Adrenal gland (tissue), 19 donors: ENCODE measurements at places on chromosomes 13 and 19.
A peak's percentile ranks its signal among the peaks of the same experiment; 100 is the strongest.

DNA sequence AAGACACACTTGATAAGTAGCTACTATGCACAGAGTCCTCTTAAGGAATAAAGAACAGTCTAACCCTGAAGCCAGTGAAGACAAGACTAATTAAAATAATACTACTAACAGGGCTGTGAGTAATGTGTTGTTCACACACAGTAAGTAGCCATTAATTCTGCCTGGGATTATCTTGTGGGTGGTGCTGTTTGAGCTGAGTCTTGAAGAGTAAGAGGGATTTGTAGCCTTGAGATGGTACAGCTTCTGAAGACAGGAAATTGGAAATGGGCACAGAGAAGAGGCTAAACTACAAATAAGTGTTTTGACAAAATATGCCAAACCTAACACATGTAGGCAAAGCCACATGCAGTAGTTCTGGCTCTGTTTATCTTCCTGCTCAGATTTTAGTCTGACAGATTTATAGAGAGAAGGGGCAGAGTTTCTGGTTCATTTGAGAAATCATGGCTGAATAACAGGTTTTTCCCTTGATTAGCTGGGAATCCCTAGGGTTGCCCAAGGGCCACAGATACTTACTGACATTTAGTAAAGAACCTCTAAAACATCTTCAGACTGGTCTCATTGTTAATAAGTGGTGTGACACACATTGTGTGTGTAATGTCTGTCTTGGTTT, 38.0 kb downstream of the ITGBL1 start:
- no peaks in the 10 kb centered on the region for H3K27me3 ChIP-seq
- DNase-seq: no peak
- H3K27ac ChIP-seq: no peak overlapping the region
- H3K4me1 ChIP-seq: no peaks in the 10 kb centered on the region
- H3K4me3 ChIP-seq: no peak overlapping the region

- no peaks in the 10 kb centered on the region for H3K27me3 ChIP-seq
- H3K4me1 ChIP-seq: no peaks in the 10 kb centered on the region
- peak overlapping the region; percentile 31 for H3K27ac ChIP-seq
- H3K4me3 ChIP-seq: no peak overlapping the region
- no peak for DNase-seq
- H3K36me3 ChIP-seq: no peaks in the 10 kb centered on the region
Observed at GRCh38 chr19:10784257-10784656, 51.8 kb downstream of the TMED1 start.

GRCh38 chr19:45972947-45973540, 621 bp downstream of the NOVA2 start:
- no peaks in the 10 kb centered on the region for H3K4me1 ChIP-seq
- peaks cover 22% of the 10 kb centered on the region for H3K27me3 ChIP-seq
- H3K27ac ChIP-seq: no peak overlapping the region

DNA sequence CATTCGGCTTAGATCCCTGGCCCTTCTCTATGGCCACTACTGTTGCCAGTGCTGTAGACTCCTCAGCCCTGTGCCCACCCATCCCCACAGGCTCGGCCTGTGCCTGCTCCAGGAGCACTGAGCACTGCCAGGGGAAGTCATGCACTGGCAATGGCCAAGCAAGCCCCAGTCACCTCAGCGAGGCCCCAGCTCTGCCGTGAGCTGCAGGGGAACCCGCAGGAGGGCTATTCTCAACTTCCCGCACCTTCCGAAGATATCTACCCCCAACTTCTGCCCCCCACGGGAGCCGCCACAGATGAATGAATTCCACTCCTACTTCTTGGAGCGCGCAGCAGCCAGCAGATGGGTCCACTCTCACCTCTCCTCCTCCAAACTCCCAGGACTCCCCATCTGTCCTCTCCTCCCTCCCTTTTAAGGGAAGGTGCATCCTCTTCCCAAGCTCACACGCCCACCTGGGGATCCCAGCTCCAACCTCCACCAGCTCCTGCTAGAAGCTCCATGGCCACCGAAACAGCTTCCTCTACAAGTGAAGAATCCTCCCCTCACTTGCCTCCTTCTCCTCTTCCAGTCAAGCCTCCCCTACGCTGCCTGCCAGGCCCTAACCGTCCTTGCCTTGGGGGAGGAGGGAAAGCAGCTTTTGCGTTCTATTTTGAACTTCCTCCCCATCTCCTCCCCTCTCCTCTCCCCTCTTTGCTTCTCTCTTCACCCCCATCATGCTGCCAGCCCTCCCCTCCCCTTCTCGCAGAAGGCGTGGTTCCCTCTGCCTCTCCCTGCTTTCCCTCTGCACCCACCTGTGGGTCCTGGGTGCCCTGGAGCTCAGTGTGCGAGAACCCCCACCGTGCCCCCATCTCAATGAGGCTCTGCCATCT, 52.2 kb downstream of the PEPD start:
- DNase-seq: no peak
- H3K27ac ChIP-seq: no peak overlapping the region
- H3K4me1 ChIP-seq: peaks cover 14% of the 10 kb centered on the region

DNA sequence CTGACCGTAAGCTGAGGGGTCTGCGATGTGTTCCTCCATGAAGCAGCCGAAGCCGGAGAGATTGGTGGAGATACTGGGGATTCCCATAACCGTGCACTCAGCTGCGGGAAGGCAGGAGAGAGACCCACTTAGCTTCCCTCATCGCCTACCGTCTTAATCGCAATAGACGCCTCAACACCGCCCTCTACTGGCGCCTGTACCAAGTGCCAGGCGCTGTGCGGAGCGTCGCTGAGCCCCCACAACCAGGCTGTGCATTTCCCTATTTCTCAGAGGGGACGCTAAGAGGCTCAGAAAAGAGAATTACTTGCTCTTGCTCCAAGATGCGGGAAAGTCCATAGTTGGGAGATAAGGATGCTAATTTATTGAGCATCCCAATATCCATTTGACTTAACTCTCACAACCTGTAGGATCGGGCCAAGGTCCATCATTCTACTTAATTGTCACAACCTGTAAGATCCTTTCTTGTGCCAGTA, 5.8 kb downstream of the FTL start:
- H3K27ac ChIP-seq: no peak overlapping the region
- peaks cover 12% of the 10 kb centered on the region for H3K4me1 ChIP-seq
- DNase-seq: peak; percentile 85
- no peaks in the 10 kb centered on the region for H3K27me3 ChIP-seq
- no peaks in the 10 kb centered on the region for H3K36me3 ChIP-seq
- H3K4me3 ChIP-seq: no peak overlapping the region

GRCh38 chr19:7304200-7304599, 10.0 kb upstream of the INSR start:
- DNase-seq: no peak
- H3K4me3 ChIP-seq: no peak overlapping the region
- H3K4me1 ChIP-seq: no peaks in the 10 kb centered on the region
- H3K36me3 ChIP-seq: no peaks in the 10 kb centered on the region

- H3K4me3 ChIP-seq: no peak overlapping the region
- H3K4me1 ChIP-seq: no peaks in the 10 kb centered on the region
- no peaks in the 10 kb centered on the region for H3K36me3 ChIP-seq
- no peak for DNase-seq
Observed at GRCh38 chr19:33689868-33690267, 68.1 kb downstream of the CHST8 start.

GRCh38 chr19:38583219-38583984, 34.4 kb downstream of the MAP4K1 start:
- no peaks in the 10 kb centered on the region for H3K36me3 ChIP-seq
- no peaks in the 10 kb centered on the region for H3K4me1 ChIP-seq
- no peaks in the 10 kb centered on the region for H3K27me3 ChIP-seq
- DNase-seq: no peak
- no peak overlapping the region for H3K27ac ChIP-seq
- H3K4me3 ChIP-seq: no peak overlapping the region

DNA sequence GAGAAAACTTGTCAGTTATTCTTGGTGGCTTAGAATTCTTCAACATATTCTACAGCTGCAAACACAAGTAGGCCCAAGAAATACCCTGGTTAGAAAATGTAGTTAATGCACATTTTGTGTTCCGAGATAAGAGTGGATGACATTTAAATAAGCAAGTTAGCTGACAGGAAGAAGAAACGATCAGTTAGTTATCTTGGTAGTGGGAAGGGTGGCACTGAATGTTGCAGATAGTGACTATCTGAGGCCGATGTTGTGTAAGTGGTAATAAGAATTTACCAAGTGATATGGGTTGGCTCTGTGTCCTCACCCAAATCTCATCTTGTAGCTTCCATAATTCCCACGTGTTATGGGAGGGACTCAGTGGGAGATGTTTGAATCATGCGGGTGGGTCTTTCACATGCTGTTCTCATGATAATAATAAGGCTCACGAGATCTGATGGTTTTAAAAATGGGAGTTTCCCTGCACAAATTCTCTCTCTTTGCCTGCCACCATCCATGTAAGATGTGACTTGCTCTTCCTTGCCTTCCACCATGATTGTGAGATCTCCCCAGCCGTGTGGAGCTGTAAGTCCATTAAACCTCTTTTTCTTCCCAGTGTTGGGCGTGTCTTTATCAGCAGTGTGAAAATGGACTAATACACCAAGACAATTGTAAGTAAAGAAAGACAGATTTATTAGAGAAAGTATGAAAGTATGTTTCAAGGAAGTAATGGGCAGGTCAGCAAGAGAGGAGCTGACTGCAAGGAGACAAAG, 10.9 kb upstream of the AKAP11 start:
- no peaks in the 10 kb centered on the region for H3K36me3 ChIP-seq
- H3K27ac ChIP-seq: no peak overlapping the region
- DNase-seq: no peak
- H3K4me3 ChIP-seq: no peak overlapping the region
- no peaks in the 10 kb centered on the region for H3K27me3 ChIP-seq

DNA sequence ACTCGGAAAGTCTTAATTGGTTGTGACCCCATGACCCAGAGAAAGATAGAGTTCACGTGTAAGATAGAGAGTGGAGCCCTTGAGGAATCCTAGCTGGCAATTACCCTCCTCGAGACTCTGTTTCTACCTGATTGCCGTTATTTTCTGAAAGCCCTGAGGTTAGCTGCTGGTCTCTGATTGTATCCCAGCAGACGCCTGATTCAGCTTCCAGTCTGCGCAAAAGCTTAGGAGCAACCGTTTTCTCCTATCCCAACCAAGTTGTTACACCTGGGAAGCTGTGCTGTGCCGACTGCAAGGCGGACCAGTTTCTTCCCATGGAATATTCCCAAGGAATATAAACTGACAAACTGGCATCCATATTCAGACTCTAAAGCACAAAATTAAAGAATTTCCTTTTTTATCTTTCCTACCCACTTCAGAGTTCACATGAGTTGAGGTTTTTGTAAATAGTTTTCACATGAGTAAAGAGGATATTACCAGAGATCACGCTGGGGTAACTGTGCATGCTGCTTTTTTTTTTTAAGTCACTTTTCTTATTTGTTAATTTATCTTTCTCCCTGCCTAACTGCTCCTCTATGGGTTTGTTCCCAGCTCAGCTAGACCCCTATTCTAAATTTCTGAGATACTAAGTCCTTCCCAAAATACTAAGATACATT, 1.5 kb upstream of the TRPC4 start:
- H3K4me1 ChIP-seq: peaks cover 4% of the 10 kb centered on the region
- peaks cover 14% of the 10 kb centered on the region for H3K27me3 ChIP-seq
- DNase-seq: no peak
- no peak overlapping the region for H3K4me3 ChIP-seq
- H3K36me3 ChIP-seq: no peaks in the 10 kb centered on the region
- H3K27ac ChIP-seq: no peak overlapping the region

- H3K27ac ChIP-seq: no peak overlapping the region
- no peaks in the 10 kb centered on the region for H3K36me3 ChIP-seq
- peaks cover 5% of the 10 kb centered on the region for H3K27me3 ChIP-seq
Observed at GRCh38 chr19:28864577-28865042, 348.3 kb downstream of the UQCRFS1 start.

DNA sequence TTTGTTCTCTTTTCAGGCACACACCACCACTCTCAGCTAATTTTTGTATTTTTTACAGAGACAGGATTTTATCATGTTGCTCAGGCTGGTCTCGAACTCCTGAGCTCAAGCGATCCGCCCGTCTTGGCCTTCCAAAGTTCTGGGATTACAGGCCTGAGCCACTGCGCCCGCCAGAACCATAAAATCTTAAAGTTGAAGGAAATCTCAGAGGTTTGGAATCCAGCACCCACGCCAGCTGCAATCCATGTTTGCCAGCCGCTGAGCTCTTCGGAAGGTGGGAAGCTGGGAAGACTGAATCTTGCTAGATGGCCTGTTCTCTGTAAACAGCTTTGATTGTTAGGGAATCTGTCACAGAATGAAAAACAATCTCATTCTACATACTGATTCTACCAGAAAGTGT, 38.5 kb downstream of the SPATA13 start:
- no peaks in the 10 kb centered on the region for H3K36me3 ChIP-seq
- H3K4me1 ChIP-seq: no peaks in the 10 kb centered on the region
- no peaks in the 10 kb centered on the region for H3K27me3 ChIP-seq
- DNase-seq: no peak
- no peak overlapping the region for H3K4me3 ChIP-seq

- no peak for DNase-seq
- no peak overlapping the region for H3K4me3 ChIP-seq
- no peaks in the 10 kb centered on the region for H3K4me1 ChIP-seq
- no peak overlapping the region for H3K27ac ChIP-seq
- H3K27me3 ChIP-seq: no peaks in the 10 kb centered on the region
- no peaks in the 10 kb centered on the region for H3K36me3 ChIP-seq
Observed at GRCh38 chr13:70375718-70376117, 267.5 kb upstream of the KLHL1 start.

DNA sequence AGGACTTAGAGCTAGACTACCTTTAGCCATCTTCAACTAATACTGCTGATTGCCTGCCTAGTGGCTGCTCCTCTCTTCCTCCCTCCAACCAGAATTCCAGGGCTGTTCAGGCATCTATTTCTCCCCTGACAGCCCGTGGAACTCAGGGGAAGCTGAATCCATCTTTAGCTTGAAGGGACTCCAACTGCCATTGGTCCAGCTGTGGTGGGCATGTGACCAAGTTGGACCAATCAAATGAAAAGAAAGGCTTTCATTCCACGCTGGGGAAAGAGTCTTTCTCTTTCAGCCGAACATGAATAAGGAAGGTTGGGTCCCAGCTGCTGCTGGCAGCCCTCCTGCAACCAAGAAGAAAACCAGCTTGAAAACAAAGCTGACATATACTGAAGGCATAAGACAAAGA, 168.5 kb upstream of the OBI1 start:
- no peak for DNase-seq
- no peaks in the 10 kb centered on the region for H3K36me3 ChIP-seq
- no peaks in the 10 kb centered on the region for H3K4me1 ChIP-seq
- no peak overlapping the region for H3K27ac ChIP-seq
- H3K4me3 ChIP-seq: no peak overlapping the region

GRCh38 chr13:93765062-93765461, 538.5 kb downstream of the GPC6 start:
- H3K27ac ChIP-seq: no peak overlapping the region
- H3K27me3 ChIP-seq: no peaks in the 10 kb centered on the region
- no peaks in the 10 kb centered on the region for H3K36me3 ChIP-seq
- DNase-seq: no peak
